Esophagus squamous epithelium (tissue), 5 donors: ENCODE measurements at places on chromosomes 4 and X.

DNA sequence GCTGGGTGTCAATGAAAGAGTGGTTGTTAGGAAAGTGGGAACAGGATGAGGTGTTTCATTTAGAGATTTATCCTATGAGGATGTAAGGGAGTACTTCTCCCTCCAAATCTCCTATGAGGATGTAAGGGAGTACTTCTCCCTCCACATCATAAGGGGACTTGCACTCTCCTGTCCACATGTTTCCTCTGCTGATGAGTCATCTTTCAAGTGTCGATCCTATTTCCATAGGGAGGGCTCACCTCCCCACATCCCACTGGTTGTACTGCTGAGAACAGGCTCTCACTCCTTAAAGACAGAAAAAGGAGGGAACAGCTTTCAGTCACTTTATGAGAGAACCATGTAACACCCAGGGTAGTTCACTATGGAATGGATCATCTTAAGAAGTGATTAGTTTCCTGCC lies 65.0 kb downstream of the INPP4B start:
- no peak for DNase-seq

DNA sequence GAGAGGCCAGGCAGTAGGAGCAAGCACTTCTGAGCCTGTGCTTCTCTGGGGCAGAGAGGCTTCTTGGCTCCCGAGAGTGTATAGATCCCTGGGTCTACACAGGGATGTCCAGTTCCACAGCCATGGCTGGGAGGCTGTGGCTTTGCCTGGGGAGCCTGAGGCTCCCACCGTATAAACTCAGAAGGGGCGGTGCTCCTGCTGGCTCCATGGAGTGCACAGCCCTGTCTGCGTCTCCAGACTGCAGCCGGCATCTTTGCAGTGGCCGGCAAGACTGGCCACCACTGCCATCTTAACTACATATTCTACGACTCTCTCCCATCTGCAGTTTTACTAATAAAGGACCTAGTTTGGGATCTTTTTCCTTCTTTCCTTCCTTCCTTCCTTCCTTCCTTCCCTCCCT lies 1253.8 kb downstream of the C4orf33 start:
- no peak for DNase-seq

DNA sequence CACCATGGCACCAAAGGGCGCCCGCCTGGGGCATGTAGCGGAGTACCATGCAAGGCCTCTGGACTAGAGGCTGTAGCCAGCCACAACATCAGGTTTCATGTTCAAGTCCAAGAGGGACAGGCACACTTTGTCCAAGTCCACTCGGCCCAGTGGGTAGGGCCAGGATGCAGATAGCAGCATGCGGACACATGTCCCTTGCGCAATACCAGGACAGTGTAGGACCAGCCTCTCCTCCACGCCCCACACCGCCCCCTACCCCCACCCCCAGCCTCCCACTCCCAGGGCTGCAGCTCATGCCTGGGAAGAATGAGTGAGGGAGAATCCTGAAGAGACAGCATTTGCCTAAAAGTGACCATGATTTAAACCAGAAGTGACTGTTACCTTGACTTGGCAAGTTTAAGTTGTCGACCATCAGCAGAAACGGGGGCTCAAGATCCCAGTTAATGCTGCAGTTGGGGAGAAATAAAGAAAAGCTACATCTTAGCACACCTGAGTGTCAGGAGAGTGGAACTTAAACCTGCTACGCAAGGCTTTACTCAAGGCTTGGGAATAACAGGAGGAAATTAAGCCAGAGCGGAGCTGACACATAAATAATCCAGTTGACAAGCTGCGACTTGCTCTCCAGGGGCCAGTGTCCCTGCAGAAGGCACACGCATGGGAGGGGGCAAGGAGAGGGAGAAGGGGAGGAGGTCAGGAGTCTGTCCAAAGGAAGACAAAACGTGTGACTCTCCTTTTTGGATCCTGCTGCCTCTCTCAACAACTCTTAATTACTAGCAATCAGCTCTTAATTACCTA lies 221.7 kb downstream of the BCOR start:
- no peak for DNase-seq

DNA sequence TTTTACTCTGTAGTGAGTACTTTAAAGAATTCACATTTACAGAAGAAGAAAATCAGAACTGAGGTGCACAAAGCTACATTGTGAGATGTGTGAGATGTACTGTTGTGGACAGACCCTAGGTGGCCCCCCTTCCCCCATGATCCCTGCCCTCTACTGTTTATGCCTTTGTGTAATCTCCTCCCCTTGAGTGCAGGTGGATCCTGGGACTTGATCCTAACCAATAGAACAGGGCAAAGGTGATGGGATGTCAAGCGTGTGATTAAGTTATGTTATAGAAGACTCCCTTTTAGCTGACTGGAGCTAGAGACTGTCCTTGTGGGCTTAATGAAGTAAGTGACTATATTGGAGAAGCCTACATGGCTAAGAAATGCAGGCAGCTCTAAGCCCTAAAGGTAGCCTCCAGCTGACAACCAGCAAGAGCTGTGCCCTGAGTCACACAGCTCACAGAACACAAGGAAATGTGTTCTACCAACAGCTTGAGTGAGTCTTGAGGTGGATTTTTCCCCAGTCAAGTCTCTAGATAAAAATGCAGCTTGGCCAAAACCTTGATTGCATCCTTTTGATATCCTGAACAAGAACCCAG lies 225.2 kb upstream of the LEF1 start:
- no peak for DNase-seq

DNA sequence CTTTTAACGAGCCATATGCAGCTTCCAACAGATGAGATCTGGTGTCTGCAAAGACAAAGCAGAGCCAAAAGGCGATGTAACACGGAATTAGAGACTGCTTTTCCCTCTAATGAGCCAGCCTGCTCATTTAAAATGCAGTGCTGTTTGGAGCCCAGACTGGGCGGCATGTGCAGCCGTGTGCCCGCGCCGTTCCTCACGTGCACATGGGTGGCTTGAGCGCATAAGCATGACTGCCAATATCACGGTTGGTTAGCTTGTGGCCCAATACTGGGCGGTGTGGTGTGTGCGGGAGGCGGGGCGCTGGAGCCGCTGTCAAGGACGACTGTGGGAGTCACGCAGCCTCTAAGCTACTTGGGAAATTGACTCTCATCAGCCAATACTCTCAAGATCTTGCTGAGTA lies 87.0 kb upstream of the SCOC start:
- no peak for DNase-seq

- DNase-seq = no peak
These were observed 1920.5 kb upstream of the PCDH7 start for GRCh38 chr4:28799696-28800095.

DNA sequence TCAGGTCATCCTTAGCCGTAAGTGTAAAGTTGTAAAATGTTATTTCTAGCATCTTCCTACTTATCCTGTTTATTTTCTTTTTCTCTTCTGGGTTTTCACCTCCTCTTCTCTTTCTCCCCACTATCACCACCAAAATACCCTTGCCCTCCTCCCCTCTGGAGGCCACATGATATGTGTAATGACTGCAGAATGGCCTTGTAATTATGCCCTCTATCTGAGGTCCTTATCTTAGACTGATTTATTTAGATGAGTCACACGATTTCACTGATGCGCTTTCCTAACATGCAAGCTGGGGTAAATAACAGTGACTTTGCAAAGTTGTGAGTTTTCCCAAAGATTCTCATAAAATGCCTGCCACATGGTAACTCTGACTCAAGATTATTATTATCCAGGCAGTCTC lies 231.8 kb upstream of the GPRIN3 start:
- no peak for DNase-seq

DNA sequence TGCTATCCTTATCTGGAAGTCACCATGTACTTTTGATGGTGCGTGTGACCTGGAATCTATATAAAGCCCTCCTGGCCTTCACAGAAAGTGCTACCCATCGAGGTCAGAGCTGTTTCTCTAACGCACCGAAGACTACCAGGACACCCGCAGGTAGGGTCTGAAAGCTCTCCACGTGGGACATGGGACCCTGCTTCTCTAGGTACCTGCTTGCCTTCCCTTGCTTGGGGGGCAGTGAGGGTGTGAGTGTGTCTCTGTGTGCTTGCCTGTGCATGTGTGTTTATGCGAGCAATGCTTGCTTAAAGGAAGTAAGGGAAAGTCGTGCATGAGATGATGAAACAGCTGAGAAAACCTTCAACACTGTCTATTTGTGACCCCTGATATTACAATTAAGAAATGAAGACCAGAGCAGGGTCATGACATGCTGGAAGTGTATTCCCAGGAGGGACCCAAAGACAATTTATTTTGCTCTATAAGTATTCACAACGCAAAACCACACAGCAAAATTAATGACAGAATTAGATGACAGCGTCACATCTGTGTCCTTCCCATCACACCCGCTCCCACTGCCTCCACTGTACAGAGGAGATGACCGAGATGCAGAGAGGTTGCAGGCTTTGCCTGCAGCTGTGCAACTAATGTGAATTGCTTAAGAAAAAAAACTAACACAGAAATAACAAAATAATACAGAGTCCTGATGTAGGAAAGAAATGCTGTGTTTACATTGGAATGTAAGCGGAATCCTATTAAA lies 76.4 kb upstream of the HELT start:
- DNase-seq = no peak

GRCh38 chrX:150774798-150775568 lies 81.8 kb downstream of the MTMR1 start:
- no peak for DNase-seq

DNA sequence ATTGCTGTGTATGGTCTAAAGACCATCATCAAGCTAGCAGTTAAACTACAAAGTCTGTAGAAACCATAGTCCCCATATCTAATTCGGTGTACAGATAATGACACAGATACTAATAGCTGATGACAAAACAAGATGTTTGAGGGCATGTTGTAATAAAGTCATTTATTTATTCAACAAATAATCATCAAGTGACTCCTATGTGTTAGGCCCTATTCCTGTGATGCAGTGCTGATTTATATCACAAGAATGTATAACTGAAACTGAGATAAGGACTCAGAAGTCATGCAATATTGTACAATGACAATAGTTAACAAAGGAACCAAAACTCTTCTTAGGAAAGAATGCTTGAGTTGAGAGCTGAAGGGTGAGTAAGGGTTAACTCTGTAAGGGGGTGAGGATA lies 315.0 kb upstream of the NR3C2 start:
- no peak for DNase-seq

GRCh38 chrX:68681443-68681941 lies 34.0 kb downstream of the STARD8 start:
- DNase-seq = no peak

- no peak for DNase-seq
These were observed 37.7 kb upstream of the ENPP6 start for GRCh38 chr4:184255361-184255760.

GRCh38 chr4:111388561-111388960 lies 756.7 kb upstream of the FAM241A start:
- DNase-seq = no peak

DNA sequence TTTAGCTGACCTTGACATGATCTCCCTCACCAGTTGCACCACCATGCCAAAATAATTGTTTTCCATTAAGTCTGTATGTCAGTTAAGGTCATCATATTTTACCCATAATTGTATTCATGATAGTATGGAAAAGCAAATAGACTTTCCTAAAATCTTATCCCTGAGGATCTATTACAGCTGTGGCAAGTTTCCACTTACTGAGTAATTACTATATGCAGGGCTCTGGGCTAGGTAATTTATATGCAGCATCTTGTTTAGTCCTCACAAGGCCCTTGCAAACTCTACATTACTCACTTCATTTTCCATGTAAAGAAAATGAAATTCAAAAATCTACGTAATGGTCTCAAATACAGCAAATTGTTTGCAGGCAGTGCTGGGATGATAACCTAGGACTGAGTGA lies 34.8 kb downstream of the YIPF7 start:
- no peak for DNase-seq

DNA sequence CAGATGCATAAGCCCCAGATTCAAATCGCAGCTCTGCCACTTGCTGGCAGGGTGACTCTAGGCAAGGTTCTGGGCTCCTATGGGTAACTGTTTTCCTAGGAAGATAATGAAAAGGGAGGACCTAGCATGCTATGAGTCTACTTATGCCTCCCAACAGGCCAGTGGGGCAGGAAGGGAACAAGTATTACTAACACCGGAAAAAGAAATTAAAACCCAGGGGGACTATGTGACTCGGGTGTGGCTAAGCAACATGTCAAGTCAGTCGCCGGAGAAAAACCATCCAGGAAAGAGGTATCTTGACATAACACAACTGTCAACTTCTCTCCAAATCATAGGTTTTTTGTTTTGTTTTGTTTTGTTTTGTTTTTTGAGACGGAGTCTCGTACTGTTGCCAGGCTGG lies 45.5 kb upstream of the RBPJ start:
- DNase-seq = no peak

- DNase-seq = no peak
These were observed 581.9 kb upstream of the PITX2 start for GRCh38 chr4:111204797-111205196.

DNA sequence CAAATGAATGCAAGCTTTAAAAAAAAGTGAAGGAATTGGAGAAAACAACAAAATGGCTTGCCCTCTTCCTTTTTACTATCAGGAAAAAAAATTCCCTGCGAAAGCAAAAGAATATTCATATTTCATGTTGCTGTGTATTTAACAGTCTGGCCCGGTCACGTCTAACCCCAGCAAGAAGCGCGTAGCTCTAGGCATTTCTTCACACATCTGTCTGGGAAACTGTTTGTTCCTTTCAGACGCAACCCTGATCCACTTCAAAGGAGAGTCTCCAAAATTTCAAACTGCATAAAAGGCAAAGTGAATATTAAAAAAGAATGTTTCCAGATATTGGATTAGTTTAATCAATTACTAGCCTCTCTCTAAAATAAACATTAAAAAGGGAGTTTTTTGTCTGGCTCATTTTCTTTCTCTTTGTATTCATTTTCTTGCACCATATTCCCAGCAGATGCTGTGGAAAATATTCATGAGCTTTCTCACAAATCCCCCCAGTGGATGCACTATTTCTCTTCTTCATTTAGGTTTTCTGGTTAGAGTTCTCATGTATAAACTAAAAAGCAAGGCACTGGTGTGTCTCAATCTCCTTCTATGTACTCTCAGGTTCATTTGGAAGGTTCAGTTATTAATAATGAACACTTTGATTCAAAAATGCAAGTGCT lies 145.3 kb downstream of the MID1 start:
- no peak for DNase-seq

DNA sequence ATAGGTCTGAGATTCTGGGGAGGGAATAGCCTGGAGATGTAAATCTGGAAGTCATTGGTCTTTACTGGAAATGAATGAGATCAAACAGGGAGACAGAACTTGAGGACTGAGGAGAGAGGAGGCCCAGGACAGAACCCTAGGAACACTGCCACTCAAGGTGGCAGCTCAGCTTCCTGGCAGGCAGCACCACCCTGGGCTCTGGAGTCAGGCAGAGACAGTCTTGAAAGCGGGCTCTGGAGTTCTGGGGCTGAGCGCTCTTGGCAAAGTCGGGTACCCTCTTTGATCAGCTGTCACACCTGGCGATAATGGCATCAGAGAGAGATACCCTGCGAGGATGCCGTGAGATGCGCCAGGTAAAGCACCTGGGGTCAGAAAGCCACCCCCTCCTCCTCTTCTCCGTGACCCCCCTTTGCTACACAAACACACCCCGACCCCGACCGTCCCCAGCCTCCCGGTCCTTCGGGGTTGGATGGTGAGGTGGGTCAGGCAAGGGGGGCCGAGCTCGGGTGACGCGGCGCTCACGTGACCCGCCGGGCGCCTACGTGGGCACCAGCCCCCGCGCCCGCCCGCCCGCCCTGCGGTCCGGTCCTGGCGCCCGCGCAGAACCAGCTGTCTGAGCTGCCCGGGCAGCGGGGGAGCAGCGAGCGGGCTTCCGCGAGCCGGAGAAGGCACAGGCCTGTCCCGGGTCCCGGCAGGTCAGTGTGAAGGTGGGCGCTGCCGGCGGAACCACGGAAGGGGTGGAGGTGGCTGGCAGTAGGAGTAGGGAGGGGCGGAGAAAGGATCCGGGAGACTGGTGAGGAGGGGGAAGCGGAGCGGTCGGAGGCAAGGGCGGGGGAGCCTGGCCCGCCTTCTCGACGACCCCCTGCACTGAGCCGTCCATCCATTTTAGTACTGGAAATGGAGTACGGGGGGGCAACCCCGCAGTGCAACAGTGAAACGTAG lies at the start of gene TCEAL3:
Gene TCEAL3 (plus strand): TSS at position 600 of the 942 bp plus-strand sequence. CDS start 1,102 bp downstream, outside the sequence.
- peak; percentile 4 for DNase-seq
